ENCODE measurements at places on chromosomes 3 and 15.

- DNase-seq = no peak
Observed at GRCh38 chr15:28100516-28101195, 1.5 kb upstream of the OCA2 start.

- no peak for DNase-seq
Observed at GRCh38 chr3:77096145-77096544, 56.2 kb downstream of the ROBO2 start.

- DNase-seq = no peak
Observed at GRCh38 chr3:71962561-71963240, 177.8 kb upstream of the PROK2 start.

- no peak for DNase-seq
Observed at GRCh38 chr3:120544361-120544760, 51.8 kb upstream of the NDUFB4 start.

- no peak for DNase-seq
Observed at GRCh38 chr15:98649472-98650416, 1.4 kb downstream of the IGF1R start.

DNA sequence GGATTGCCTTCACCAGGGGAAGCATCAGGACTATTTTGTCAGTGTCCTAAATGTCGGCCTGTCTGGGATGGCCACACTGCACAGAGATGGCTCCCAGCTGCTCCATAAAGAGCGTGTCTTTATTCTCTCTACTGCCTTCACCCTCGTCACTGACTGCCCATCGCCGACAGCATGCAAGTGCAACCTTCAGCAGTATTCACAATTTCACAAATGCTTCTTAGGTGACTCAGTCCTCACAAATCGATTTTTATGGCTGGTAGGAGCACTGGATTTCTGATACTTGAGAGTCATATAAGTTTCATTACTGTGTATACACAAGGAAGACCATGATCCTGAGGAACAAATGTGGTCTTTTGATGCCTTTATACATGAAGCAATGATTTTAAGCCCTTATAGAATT is 1.1 kb upstream of the SSUH2 start:
- DNase-seq = no peak

Data from activated naive CD4-positive, alpha-beta T cell treated with anti-CD3 and anti-CD28 coated beads, Interleukin-2, amount 50 U/mL, for 72 hours (primary cell).